ENCODE measurements at places on chromosomes 4 and X.

- no peak for DNase-seq
Measured at GRCh38 chrX:38304010-38304409, 23.3 kb downstream of the RPGR start.

- no peak for DNase-seq
Measured at GRCh38 chr4:141645611-141646340, 9.4 kb downstream of the IL15 start.

DNA sequence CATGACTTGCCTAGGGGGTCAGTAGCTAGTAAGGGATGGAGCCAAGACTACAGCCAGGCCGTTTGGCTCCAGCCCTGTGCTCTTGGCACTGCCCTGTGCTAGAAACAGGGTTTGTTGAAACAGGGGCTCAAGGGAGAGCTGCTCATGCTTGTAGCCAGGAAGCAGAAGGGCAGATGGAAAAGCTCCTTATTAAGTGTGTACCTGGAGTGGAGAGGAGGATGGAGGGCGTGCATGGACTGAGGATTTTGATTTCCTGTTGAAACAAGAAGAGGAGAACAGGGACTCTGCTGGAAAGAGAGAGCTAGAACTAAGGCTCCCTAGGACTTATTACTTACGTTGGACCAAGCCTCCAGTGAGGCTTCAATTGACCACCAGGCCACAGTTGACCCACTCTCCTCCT lies 363.0 kb downstream of the MID1IP1 start:
- DNase-seq = no peak

- DNase-seq = no peak
Measured at GRCh38 chr4:47798165-47798564, 39.7 kb downstream of the CORIN start.

- no peak for DNase-seq
Measured at GRCh38 chr4:9758641-9759317, 22.7 kb upstream of the DRD5 start.

GRCh38 chr4:81137446-81137845 lies 77.6 kb downstream of the PRKG2 start:
- no peak for DNase-seq

DNA sequence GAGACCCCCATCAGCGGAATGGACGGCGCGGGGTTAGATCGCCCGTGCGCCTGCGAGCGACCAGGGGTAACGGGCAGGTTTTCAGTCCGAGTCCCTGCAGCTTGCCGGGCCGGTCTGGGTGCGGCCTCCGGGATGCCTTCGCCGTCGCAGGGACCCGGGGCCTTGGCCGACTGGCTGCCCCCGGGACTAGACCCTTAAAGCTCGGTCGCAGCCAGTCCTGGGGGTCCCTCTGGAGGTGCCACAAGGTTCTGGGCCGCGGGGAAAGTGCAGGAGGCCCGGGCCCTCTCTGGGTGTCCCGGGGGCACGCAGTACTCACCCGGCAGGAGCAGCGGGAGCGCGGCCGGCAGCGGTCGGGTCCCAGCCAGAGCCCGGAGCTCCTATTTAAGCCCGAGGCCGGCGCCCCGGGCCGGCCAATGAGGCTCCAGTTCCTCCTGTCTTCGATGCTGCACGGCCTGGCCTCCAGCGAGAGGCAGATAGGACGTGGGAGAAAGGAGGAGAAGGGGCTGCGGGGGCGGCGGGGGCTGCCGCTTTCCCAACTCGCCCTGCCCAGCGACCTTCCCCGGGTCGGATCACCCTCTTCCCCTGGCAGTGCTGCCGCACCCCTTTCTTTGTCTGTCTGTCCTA lies at the start of gene SPON2:
SPON2 (minus strand) TSS at position 356 of the 624 bp plus-strand sequence.
- DNase-seq = no peak

GRCh38 chr4:152382057-152382785 lies 153.7 kb downstream of the FBXW7 start:
- DNase-seq = no peak

- no peak for DNase-seq
Measured at GRCh38 chr4:57124145-57124544, 14.0 kb upstream of the IGFBP7 start.

- no peak for DNase-seq
Measured at GRCh38 chr4:173782660-173783059, 252.6 kb upstream of the HAND2 start.

DNA sequence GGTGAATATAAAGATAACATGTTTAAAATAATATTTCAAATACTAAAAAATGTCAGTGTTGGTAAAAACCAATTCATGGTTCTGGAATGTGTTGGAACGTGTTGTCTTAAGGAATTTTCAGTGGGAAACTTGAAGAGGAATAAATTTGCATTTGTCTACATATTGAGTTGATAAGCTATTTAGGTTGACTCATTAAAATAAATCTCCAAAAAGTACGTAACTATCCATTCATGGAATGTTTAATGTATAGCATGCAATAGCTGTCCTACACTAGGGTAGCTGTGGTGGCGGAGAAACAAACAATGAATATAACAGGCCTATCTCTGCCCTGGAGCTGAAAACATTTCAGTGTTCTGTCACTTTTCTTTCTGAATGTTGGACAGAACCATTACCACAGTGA lies 20.3 kb downstream of the SHISA3 start:
- DNase-seq = no peak

GRCh38 chr4:45317276-45317675 lies 590.9 kb upstream of the GNPDA2 start:
- DNase-seq = no peak

- no peak for DNase-seq
Measured at GRCh38 chr4:748461-748860, 42.8 kb downstream of the PCGF3 start.

DNA sequence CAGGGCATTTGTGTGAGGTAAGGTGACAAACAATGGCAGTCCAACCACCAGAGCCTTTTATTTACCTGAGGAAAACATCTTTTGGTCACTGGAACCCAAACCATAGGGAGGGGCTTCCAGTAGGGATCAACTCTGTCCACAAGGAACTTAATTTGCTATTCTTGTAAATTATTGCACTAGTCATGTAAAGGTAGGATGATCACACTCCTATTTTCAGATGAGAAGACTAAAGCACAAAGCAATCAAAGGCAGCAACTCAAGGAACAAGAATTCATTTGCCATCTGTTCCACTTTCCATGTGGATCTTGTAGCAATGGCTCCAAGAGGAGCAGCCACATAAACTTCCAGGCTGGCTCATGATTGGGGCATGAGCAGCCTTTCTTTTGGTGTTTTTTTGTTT lies 35.3 kb downstream of the CD99L2 start:
- no peak for DNase-seq

- no peak for DNase-seq
Measured at GRCh38 chrX:6227935-6228334, 732 bp downstream of the NLGN4X start.

- DNase-seq = no peak
Measured at GRCh38 chrX:86981326-86981879, 536.2 kb upstream of the KLHL4 start.

DNA sequence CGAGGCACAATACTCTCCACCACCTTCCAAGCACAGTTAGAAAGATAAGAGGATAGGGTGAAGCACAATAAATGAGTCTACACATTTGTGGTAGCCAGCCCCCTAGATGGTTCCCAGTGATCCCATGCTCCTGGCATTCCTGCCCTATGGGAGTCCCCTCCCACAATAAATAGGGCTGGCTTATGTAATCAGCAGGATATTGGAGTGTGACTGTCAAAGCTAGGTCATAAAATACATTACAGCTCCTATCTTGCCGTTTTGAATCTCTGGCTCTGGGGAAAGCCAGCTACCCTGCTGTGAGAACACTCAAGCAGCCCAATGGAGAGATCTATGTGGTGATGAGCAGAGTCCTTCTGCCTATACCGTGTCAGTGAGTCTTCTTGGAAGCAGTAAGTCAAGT lies 198.7 kb upstream of the NOCT start:
- DNase-seq = no peak

- DNase-seq = no peak
Measured at GRCh38 chr4:100117750-100118149, 72.5 kb downstream of the DDIT4L start.

DNA sequence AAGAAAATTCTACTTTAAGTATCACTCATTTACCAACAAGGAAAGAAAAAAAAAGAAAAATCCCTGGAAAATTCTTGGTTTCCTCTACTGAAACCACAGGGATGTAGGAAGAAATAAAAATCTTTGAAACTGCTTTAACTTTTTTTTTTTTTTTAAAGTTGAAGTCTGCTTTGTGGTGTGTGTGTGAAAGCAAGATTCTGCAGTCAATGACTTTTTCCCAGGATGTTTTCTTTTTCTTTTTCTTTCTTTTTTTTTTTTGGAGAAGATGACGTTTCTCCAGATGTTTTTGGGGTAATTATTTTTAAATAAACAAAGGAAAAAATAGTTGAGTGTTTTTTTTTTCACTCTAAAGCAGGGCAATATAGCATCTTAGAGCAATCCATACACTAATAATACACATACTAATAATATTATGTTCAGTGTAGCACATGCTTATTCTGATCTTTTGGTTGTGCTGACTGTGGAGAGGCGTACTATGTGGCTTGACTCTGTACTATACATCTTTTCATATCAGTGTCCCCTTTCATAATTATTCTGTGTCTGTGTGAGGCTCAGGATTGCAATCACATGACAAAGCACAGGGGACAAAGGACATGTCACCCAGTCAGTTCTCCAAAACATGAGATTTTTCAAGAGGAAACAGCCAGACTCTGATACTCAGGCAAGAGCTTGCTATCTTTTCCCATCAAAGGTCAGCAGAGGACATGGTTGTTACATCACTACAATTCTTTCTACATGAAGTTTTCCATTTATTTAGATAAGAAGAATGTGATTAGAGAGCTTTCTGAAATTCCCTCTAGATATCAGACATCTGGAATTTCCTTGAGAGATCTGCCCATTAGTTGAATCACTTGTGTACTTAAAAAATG lies 111.0 kb downstream of the PDE5A start:
- no peak for DNase-seq
